Large intestine (tissue), 12 donors: ENCODE measurements at places on chromosomes 13 and 19. TPM values are rescaled to one million over a fixed set of nuclear protein-coding genes. Genes with fewer than 3 reads are reported as not detected.
A peak's percentile ranks its signal among the peaks of the same experiment; 100 is the strongest.

- DNase-seq = no peak
Observed at GRCh38 chr13:106104281-106104901, 431.1 kb downstream of the EFNB2 start.

DNA sequence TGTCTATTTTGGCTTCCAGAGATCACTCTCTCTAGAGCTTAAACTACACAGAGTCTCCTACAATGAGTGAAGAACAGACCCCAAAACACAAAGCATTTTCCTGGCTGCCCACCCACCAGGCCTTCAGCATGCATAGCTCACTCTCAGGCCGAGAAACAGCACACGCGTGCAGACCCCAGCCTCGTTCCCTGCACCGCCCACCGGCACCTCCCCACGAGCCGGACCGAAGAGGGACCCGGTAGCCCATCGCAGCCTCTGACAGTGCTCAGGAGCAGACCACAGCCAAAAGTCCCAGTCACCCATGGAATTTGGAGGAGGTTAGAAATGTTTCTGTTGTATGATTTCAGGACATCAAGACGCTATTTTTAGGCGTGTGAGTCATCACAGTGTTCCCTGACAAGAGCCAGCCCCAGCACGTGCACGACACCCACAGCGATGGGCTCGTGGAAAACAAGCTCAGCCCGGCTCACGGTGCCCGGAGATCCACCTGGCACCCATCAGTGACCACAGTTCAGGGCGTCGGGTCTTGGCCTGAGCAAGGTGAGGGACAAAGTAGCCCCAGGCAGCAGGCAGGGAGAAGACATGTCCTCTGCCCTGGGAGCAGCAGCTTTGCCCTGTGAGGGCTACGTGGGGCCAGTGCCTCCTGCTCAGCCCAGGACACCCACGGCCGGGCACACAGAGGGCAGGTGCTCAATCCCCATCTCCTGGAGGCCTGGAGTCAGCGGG is 50.1 kb upstream of the SPACA7 start:
- DNase-seq = peak; percentile 6

DNA sequence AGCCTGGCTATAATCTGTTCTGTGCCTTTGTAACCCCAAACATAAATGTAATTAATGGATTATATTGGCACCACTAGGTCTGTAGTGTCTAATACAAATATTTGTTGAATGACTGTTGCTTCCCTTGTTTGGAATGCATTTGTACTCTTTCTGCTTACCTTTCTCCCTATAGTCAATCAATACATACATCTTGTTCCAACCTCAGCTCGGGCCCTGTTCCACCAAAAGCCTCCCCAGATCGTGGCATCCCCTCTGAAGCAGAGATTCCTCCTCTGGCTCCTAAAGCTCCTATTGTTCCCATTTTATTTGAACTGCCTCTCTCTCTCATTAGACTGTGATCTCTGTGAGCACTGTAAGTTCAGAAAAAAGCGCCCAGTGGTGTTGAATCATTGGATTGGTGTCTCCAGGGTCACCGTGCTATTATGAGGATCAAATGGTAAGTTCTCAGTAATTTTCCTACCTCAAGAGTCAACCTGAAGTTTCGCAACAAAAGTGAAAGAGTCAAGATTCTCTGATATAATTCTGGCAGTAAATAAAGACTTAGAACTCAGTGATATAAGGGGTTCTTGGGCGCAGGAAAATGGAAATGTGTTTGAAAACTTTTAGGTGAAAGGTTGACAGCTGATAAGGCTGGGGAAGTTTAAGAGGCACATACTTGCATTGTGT is 151.5 kb downstream of the KLF5 start:
- peak; percentile 76 for DNase-seq

The GJB6 gene
- polyA plus RNA-seq = 0.25 TPM

The IRS2 gene
- 9.3 TPM for polyA plus RNA-seq
